ENCODE measurements at places on chromosomes 3 and 15.

DNA sequence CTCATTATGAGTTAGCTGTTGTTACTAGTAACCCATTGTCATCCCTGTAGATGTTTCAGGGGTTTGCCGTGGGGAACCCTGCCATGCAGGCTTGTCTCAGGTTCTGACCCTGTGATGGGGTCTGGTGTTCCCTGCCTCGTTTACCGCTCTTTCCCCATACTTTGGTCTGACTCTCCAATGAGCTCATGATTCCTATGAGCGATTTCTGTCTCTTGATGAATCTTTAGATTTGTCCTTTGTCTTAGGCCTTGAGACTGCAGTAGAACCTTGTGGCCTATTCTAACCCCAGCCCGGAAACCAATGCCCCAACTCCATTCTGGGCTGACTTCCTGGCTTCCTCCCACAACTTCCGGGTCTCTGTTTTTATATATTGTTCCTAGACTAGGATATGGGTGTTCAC, 11.3 kb upstream of the IQGAP1 start:
- no peak for DNase-seq

DNA sequence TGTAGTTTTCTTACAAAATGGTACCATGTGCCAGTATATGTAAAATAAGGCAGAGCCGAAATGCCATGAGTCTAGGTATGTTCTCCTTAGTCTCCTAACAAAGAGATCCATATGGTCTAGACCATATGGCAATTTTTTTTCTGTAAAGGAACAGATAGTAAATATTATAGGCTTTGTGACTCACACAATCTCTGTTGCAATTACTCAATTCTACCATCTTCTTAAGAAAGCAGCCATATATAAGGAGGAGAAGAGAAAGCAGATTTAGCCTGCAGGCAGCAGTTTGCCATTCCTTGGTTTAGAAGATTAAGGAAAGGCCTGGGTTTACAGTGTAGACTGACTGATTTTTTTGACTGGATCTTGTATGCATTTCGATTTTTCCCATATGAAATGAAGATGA, 16.3 kb upstream of the BBX start:
- DNase-seq: no peak

- DNase-seq: no peak
Measured at GRCh38 chr3:179289295-179289694, 33.5 kb upstream of the ZNF639 start.

GRCh38 chr3:133568294-133569014, 5.0 kb upstream of the CDV3 start:
- no peak for DNase-seq

DNA sequence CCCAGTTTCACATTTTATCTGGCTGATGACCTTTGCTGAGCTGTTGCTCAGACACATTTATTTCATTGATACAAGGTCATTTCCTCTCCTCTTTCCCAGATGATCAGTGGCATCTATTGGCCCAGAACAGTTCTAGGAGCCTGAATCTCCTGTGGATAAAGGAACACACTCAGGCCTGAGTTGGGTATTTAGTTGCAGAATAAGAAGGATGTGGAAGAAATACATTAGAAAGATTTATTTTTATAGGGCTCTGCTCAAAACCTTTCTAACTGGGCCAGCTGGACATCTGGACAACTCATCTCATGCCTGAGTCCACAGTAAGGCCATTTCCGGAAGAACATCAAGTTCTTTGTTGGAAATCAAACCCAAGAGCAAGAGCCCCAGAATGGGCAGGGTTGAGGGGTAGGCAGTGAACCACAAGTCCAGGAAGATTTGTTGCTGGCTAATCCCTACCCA, 19.7 kb upstream of the MFGE8 start:
- DNase-seq: no peak

- no peak for DNase-seq
Measured at GRCh38 chr3:86991482-86991815, 500 bp upstream of the VGLL3 start.

DNA sequence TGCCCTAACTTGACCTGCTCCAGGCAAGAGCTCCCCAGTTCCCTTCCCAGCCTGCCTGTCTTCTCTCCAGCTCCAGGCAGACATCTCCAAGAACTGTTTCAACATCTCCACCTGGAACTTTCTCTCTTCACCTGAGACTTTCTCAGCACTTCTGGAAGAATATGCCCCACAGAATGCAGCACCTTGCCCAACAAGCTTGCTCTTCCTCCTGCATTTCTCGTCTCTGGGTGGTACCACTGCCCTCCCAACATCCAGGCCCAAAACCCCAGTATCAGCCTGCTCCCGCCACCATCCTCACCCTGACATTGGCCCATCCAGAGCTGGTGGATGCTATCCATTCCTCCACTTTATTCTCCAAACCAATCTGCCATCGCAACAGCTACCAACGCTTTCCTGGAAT, 8.8 kb downstream of the RFTN1 start:
- no peak for DNase-seq

- DNase-seq: no peak
Measured at GRCh38 chr3:140276703-140277102, 341.7 kb downstream of the CLSTN2 start.

DNA sequence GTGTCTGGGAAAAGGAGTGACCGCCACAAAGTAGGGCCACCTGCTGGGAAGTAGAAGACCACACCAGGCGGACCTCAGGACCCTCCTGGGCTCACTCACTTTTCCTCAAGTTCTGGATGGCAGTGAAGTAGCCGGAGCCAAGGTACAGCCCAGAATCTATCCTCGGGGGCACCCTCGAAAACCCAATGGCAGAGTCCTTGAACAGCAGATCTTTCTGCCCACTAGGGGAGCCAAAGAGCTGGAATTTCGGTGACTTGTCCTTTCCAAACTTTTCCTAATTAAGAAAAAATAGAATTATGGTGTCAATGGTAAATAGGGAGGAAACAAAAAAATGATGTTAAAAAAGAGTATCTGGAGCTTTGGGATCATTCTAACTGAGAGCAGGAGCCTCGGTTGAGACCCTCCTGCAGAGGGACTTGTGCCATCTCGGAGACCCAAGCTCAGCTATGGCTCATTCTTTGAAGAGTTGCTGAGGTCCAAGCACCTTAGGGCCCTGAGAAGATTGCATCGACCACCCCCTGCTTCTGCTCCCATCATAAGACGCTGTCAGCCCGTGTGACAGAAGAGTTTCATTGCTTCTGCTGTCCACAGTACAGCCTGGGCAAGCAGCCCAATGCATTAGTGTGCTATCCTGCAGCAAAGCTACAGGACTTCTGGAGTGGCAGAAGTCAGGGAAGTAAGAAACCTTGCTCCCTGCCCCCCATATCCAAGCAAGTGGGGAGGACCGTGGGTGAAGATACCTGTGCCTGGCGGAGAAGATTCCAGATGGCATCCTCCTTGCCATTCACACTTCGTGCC, 14.8 kb downstream of the LTF start:
- DNase-seq: no peak

- DNase-seq: no peak
Measured at GRCh38 chr3:127822682-127823425, 539 bp upstream of the MGLL start.

- DNase-seq: peak; percentile 57
Measured at GRCh38 chr15:74320352-74321247, 46.8 kb downstream of the CYP11A1 start.

GRCh38 chr15:98628216-98628615, 20.1 kb upstream of the IGF1R start:
- no peak for DNase-seq

DNA sequence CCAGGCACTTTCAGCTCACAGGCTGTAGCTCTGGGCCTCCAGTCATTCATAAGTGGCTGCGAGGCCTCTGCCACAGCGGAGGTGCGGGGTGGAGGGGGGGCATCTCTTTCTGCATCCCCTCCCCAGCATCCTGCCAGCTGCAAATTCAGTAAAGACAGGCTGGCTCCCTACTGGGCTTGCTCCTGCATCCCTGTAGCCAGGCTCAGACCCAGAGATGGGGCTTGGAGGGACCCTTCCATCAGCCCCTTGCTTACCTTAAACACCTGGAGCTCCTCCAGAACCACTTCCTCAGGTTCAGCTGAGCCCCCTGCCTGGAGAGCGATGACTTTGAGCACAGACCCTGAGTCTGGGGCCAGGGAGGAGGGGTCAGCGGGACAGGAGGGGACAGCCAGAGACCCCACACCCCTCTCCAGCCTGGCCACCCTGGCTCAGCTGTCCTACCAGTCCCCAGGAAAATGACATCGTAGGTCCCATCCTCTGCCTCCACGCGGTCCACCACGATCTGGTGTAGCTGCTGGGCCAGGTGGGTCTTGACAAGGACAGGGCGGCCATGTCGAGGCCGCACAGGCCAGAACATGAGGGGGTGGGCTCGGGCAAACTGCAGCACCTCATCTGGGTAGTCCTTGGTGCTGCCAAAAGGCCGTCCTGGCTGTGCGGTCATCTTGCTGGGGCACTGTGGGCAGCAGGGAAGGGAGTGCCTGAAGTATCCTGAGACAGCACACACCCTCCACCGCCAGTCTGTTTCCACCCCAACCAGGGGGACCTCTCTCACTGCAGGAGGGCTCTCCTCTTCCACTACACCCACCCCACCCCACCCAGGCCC, 5.3 kb downstream of the SEMA3G start:
- DNase-seq: no peak

DNA sequence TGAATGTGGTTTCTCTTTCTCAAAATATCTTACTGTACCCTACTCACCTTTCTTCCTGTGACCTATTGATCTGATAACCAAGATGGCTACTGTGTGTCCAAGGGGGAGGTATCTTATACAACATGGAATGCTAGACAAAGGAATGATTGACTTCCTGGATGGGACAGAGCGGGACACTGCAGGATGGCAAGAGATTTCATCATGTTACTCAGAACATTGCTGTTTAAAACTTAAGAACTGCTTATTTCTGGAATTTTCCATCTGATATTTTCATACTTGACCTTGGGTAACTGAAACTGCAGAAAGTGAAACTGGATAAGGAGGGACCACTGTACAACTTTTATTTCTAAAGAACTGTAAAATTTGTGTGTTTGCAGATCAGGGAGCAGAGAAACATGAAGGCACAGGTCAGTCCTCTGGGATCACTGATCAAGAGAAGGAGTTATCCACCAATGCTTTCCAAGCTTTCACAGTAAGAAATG, 18.5 kb downstream of the CNOT10 start:
- no peak for DNase-seq

DNA sequence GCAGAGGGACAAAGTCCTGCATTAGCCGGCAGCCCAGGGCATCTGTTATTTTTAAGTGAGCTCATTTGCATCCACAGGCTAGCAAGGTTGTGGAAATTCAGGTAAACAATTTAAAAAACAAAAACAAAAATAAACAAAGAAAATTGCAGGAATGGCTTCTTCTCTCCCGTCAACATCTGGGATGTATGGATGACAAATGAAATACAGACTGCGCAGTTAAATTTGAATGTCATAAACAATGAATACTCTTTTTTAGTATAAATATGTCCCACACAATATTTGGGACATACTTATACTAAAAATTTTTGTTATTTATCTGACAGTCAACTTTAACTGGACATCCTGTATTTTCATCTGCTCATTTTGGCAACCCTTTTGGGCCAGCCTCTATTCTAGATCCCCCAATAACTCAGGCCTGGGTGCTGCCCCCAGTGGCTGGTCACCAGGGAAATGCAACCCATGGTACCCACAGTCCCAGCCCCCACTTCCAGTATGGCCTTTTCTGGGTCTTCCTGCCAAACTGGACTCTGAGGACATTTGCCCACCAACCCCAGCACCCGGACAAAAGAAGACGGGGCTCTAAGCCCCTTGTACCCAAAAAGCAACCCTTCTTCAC, 12.7 kb downstream of the GRM2 start:
- DNase-seq: no peak

DNA sequence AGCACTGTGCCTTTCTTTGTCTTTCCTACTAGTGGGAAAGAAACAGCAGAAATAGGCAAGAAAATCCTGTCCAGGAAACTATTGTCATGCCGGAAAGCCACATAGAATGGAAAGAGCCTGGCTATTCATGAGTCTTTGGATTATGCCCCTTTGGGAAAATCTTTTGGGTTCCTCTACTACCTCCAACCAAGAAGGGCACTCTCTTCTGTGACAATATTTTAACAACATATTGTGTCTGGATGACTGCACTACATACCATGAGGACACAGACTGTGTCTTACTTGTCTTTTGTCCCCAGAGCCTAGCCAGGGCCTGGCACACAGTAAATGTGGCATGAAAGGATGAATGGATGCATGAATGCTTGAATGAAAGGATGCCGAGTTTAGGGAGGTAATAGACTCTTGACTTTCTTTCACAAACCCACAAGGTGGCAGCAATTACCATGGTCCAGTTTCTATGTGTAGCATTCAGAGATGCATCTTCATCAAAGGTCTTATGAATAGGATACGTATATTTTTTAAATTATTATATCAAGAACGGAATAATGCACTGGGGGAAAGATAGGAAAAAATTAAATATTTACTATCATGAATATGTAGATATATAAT, 30.3 kb downstream of the ARL14 start:
- no peak for DNase-seq

GRCh38 chr3:193403307-193403706, 24.8 kb upstream of the ATP13A5 start:
- no peak for DNase-seq

GRCh38 chr15:38843736-38844590, 279.3 kb upstream of the RASGRP1 start:
- no peak for DNase-seq

GRCh38 chr15:96327155-96327741, 3.3 kb upstream of the NR2F2 start:
- peak; percentile 71 for DNase-seq

GRCh38 chr3:5504135-5504534, 316.6 kb downstream of the EDEM1 start:
- no peak for DNase-seq

- no peak for DNase-seq
Measured at GRCh38 chr3:12884790-12885582, 43.6 kb upstream of the RPL32 start.

- peak; percentile 52 for DNase-seq
Measured at GRCh38 chr3:9957214-9957613, 5.0 kb upstream of the PRRT3 start.

DNA sequence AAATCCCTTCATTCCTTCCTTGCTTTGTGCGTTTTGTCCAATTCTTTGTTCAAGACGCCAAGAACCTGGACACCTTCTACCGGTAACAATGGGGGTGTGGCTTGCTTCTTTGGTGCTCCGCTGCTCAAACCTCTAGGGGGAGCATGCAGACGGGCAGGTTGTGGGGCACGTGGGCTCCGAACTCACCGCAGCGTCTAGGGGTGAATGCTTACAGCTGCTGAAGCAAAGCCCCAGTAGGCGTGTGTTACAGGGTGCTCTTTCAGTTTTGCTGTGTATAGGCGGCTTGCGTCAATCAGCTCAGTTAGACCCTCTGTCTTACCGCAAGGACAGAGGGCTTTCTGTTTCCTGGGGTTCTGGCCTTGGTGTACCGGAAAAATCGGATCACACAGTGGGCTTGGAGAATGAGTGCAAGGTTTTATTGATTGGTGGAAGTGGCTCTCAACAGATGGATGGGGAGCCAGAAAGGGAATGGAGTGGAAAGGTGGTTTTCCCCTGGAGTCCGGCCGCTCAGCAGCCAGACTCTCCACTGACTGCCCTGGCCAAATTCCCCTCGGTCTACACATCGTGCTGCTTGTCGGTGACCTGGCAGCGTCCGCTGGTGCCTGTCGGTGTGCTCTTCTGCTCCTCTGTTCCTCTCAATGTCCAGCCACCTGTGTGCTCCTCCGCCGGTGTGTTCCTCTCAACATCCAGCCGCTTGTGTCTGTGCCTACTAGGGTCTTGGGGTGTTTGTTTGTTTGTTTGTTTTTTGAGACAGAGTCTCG, 1.2 kb upstream of the LRRC34 start:
- no peak for DNase-seq

- DNase-seq: no peak
Measured at GRCh38 chr3:49668861-49669260, 5.3 kb upstream of the APEH start.

Measured in SW 1271 (cell line).